ENCODE measurements at places on chromosomes 7 and 10. TPM values are rescaled to one million over a fixed set of nuclear protein-coding genes. Genes with fewer than 3 reads are reported as not detected.

PTPRN2 gene
- total RNA-seq = 7.8 TPM

DLG5 gene
- total RNA-seq = 75.7 TPM

- DNase-seq = no peak
These were observed 101.6 kb upstream of the INSIG1 start for GRCh38 chr7:155195939-155196523.

GRCh38 chr7:37234334-37234733 is 214.3 kb downstream of the ELMO1 start:
- DNase-seq = no peak

GRCh38 chr7:42414941-42415505 is 178.0 kb upstream of the GLI3 start:
- DNase-seq = no peak

GRCh38 chr7:44979481-44980392 is 922 bp upstream of the MYO1G start:
- DNase-seq = no peak

GRCh38 chr10:22453948-22454591 is 108.8 kb downstream of the SPAG6 start:
- DNase-seq = no peak

- DNase-seq = no peak
These were observed 718 bp upstream of the BPGM start for GRCh38 chr7:134645935-134646334.

- no peak for DNase-seq
These were observed 14.5 kb upstream of the LRRC4 start for GRCh38 chr7:128045766-128046165.
